ENCODE measurements at places on chromosomes 3 and 15.

DNA sequence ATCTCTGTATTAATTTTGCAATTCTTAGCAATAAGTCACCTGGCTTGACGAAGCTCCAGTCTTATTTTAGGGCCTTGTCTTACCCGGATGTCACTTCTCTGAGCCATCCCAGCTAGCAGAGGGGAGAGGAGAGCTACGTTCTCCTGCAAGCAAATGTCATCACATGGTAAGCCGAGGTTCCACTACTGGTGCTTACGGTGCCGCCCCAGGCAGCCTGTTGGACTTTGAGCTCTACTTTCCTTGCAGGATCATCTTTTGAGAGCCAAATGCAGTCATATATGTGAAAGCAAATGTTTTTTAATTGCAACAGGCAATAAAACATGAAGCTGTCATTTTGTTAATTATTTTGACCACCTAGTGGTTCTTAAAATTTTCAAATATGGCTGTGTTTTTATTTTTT, 140.9 kb downstream of the FAM43A start:
- DNase-seq = no peak

DNA sequence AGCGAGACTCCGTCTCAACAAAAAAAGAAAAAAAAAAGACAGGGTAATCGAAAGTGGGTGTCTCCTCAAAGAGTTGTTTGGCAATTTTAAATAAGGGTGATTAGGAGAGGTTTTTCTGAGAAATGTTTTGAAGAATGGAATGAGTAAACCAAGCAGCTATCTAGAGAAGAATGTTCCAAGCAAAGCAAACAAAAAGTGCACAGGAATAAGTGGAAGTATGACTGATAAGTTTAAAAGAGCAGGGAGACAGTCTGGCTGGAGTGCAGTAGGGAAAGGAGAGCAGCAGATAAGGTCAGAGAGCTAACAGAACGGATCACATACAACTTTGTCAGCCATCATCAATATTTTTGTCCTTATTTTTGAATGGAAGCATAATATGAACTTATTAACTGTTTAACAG, 853.5 kb downstream of the TUSC7 start:
- DNase-seq = no peak

DNA sequence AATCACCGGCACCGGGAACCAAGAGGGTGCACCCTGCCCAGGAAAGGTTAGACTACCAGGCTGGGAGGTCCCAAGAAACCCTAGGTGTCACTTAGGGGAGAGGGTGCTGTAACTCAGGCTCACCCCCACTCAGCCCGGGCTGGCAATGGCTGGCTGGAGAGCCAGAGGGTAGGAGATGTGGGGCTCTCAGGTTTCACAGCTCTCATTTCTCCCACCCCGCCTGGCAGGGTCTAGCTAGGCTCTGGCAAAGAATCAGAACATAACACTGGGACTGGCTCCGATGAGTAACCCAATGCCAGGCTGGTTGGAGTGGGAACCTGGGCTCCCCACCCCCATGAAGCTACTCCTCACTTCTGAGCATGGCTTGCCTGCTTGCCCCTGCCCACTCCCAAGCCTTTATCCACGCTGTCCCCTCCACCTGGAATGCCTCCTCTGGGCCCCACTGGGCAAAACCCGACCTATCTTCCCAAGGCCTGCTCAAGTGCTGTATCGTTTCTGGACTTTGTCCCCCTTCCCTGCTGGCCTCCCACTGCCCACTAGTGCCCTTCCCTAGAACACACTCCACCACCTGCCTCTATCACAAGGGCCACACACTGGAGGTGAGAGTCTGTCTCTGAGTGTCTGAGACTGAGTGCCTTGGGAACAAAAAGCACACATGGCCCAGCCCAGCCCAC, 2.0 kb downstream of the CIB2 start:
- DNase-seq = no peak

GRCh38 chr15:38691965-38692788, 127.6 kb upstream of the RASGRP1 start:
- no peak for DNase-seq

DNA sequence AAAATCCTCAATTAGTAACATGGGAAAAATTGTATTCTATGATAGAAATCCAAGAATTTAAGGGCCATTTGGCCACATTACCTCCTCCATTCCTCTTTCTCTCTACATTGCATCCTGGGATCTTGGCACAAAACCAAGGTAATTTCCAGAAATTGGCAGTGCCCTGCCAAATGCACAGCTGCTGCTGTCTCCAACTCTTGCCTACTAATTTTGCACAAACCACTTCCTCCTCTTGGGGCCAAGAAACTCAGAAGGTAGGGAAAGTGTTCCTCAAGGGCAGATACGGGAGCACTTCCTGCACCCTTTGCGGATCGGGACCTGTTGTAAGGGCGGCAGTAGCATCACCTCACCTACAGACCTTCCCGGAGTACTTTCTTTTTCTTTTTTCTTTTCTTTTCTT, 57.8 kb downstream of the MAP3K13 start:
- DNase-seq = no peak

- DNase-seq = no peak
Observed at GRCh38 chr15:37837276-37837675, 97.2 kb upstream of the TMCO5A start.

DNA sequence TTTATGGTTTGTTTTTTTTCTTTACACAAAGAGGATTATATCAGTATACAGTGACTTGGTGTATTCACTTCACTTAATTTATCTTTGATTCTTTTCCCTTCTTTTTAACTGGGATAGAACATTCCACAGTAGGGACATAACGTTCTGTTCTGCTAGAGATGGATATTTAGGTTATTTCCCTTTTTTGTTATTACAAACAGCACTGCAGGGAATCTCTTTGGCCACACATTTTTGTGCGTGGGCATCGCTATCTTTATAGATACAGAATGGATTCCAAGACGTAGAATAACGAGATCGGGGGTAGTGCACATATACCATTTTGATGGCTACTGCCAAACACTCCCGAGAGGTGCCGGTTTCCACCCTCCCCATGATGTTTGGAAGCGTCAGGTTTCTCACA, 44.8 kb downstream of the PXYLP1 start:
- no peak for DNase-seq

DNA sequence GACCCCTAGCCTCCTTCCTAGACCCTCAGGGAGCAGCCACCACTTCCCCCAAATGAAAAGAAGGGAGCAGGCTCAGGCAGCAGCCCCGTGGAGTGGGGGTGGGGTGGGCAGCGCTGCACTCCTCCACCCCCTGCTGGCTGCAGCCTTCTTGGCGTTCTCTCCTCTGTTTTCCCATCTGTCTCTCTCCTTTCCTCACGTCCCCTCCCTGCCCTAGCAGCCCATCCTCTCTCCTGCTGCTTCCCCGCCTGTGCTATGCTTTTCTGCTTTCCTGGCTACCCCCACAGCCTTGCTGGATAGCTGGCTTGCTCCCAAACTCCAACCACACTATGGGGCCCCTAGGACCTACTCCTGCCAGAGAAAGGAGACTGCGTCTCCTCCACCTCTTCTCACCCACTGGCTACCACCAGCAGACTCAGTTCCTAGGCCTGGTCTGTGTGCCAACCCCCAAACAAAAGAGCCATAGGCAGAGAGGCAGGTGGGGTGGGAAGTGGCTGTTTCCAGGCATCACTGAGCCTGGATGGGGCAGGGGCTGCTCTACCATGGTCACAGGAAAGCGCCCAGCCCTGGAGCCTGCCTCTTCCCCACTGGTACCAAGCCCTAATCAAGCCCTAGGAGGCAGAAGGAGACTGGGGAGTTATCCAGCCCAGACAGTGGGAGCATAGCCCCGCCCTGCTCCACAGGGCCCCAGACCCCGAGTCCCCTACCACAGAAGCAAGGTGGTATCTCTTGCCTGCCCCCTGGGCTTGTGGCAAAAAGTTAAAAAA, 3.4 kb upstream of the DISP2 start:
- no peak for DNase-seq

Measured in stimulated activated CD4-positive, alpha-beta T cell treated with anti-CD3 and anti-CD28 coated beads, Interleukin-4, amount 100 ng/mL, for 4 hours (primary cell).